ENCODE measurements at places on chromosomes 3 and 15.

DNA sequence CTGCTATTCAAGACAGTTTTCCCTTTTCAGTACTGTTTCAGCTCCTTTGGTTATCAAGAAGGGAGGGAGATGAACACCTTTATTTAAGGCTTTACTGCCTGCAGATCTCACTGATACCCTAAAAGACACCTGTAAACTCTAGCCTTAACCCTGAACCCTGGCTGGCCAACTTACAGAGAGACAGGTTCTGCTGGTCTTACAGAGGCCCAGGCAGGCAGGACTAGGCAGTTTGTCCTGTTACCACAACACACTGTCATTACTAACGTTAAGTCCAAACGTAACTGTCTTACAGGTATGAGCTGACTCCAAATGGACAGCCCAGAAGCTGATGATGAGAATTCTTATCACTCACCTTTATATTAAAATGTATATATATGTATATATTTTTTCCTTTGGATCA is 42.1 kb downstream of the ESYT3 start:
- DNase-seq, result no peak

DNA sequence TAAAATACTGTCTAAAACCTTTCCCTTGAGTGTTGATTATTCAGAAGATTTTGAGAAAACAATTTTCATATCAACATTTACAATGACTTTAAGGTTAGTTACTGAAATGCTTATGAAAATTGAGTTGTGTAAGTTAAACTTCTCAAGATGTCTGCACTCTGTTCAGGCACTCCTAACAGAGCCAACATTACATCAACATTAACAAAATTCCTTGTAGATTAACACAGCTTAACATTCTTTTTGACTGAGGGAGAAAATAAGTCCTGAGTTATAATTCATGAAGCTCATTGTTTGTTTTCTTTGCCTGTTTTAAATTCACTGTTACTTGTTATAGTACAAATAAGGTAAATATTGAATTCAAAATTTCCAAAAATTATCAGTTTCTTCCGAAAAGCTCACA is 9.0 kb downstream of the ACKR4 start:
- DNase-seq, result no peak

GRCh38 chr3:39559543-39559942 is 92.1 kb downstream of the MOBP start:
- DNase-seq, result no peak

GRCh38 chr3:119585856-119586570 is 6.7 kb downstream of the ADPRH start:
- DNase-seq, result no peak

DNA sequence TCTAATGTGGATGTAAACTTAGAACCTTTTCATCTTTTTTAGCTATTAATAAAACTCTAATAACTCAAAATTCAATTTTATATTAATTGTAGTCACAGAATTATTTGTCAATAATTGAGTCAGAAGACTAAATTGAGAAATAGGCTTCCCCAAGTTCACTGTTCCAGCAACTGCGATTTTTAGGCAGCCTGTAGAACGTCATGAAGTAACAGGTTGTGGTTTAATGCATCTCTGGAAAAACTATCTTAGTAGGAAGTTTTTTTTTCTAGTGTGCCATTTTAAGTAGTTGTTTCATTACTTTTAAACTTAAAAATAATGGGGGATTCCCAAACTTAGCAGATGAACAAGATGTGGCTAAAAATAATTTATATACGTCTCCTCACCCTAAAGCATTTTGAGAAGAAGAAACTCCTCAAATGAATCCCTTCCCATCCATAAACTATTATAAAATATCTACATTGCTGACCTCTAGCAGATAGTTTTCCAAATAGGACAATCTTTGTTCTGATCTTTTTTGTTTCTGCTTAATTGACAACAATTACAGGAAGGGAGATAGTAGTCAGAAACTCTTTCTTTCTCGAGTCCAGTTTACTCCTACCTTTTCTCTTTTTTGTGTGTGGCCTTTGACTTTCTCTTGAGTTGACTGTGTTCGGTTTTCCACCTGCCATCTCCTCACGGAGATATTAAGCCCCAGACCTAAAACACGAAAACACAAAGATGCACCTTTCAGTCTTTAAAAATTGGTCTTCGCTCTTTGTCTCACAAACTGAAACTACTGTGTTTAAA is 43.1 kb downstream of the LRCH3 start:
- no peak for DNase-seq

All from T1000 (cell line).